Sigmoid colon (tissue), 7 donors: ENCODE measurements at places on chromosomes 3 and 15. TPM values are rescaled to one million over a fixed set of nuclear protein-coding genes. Genes with fewer than 3 reads are reported as not detected.
A peak's percentile ranks its signal among the peaks of the same experiment; 100 is the strongest.

FXR1 gene
- 142 TPM for total RNA-seq

DNA sequence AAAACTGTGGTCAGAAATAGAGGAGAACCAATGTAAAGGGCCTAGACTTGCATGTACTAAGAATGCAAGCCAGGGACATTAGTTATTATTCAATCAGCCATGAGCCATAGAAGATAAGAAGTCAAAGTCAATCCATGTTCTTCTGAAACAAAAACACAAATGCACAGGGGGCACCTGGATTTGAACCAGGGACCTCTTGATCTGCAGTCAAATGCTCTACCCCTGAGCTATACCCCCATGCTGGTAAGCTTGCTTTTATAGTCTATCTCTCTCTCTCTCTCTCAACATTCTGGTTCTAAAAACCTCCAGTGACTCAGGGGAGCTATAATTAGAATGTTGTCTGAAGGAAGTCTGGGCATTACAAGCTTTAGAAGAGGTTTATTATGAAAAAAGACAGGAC lies 85.6 kb upstream of the ACP3 start:
- no peak for DNase-seq

KCNMB3 gene
- 3.9 TPM for total RNA-seq

DNA sequence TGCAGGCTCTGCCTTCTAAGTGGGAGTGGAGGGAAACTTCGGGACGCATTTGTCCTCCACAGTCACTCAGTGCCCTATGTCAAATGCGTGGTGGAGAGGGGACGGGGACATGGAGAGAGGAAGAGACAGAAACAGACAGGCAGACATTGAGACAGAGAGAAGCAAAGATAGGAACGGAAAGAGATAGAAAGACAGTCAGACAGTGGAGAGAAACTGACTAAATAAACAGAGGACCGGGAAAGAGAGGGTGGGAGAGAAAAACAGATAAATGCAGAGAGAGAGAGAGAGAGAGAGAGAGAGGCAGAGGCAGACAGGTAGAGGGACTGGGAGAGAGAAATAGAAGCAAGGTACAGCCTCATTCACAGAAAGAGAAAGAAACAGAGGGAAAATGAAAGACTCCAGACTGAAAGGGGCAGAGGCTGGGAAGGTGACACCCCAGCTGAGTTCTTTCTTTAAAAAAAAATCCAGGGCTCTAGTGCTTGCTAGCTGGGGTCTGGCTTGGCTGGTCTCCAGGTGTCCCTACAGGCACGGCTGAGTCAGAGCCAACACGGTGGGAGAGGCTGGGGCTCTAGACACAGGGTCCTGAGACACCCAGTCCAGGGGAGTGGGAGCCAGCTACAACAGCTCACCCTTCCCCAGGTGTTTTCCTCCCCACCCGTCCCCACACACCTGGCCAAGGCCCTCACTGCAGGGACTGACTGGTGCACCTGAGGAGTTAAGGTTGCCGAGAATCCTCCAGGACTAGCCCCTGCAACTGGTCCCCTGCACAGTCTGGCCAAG lies 506.1 kb upstream of the PROK2 start:
- DNase-seq = no peak

- DNase-seq = no peak
These were observed 18.6 kb upstream of the ZBTB38 start for GRCh38 chr3:141349711-141350110.

- DNase-seq = no peak
These were observed 305 bp upstream of the KPNA1 start for GRCh38 chr3:122515020-122515468.

- no peak for DNase-seq
These were observed 148.4 kb downstream of the CNTN4 start for GRCh38 chr3:2246873-2247648.

- DNase-seq = no peak
These were observed 320.3 kb downstream of the THSD4 start for GRCh38 chr15:71435552-71435951.

SPTBN5 gene
- total RNA-seq = 1.7 TPM

ZNF621 gene
- 16.8 TPM for total RNA-seq

PKM gene
- 213 TPM for total RNA-seq

DNA sequence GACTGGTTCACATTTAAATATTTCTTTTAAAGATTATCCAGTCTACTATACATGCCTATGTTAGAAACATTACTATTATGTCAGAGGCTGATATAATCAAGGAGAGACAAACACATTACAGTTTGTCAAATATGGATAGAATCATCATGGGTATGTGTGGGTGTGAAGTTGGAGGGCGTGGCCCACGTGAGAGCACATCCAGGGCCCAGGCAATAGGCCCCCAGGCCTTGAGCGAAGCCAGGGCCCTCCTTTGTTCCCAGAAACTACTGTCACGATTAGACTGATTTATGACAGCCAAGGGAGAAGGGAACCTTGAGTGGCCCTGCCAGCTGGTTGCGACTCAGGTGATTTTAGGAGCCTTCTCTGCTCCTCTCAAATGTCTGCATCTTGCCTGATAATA lies 26.9 kb upstream of the LDHAL6B start:
- no peak for DNase-seq

DNA sequence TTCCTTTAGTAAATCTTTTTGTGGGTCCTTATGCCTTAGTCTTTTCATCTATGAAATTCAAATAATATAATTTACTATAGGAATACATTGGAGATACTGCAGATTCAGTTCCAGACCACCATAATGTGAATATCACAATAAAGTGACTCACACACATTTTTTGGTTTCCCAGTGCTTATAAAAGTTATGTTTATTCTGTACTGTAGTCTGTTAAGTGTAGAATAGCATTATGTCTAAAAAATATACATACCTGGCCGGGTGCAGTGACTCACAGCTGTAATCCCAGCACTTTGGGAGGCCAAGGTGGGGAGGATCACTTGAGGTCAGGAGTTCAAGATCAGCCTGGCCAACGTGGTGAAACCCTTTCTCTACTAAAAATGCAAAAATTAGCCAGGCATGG lies 53.9 kb upstream of the PAQR5 start:
- DNase-seq = no peak

PLA2G4D gene
- not detected for total RNA-seq

- DNase-seq = no peak
These were observed 62.2 kb downstream of the ATP10A start for GRCh38 chr15:25800761-25801515.

CFAP92 gene
- total RNA-seq = under 0.01 TPM

LRRK1 gene
- 27.4 TPM for total RNA-seq

DNA sequence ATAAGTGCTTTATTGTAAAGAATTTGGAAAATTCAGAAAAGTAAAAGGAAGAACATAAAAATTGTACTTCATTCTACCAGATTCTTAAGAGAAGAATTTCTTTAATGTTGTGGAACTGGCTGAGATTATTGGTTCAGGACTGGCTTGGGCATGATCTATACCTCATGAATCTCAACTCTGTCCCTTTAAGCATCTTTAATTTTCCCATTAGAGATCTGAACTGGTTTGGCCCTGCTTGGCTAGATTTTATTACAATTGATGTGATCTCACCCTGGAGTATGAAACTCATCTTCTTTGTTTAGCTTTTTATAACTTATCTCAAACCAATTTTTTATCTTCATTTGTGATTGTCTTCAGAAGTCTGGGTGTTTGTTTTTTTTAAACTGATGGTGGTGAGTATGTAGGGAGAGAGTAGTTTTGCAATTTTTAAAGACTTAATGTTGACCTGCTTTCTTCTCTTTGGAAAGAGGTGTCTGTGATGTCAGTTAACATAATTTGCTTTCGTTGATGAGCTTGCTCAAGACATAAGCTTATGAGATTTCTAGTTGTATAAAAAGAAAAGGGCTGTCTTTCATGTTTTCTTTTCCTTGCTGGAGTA lies 61.9 kb downstream of the ZNF609 start:
- no peak for DNase-seq

WDR93 gene
- not detected for total RNA-seq

DNA sequence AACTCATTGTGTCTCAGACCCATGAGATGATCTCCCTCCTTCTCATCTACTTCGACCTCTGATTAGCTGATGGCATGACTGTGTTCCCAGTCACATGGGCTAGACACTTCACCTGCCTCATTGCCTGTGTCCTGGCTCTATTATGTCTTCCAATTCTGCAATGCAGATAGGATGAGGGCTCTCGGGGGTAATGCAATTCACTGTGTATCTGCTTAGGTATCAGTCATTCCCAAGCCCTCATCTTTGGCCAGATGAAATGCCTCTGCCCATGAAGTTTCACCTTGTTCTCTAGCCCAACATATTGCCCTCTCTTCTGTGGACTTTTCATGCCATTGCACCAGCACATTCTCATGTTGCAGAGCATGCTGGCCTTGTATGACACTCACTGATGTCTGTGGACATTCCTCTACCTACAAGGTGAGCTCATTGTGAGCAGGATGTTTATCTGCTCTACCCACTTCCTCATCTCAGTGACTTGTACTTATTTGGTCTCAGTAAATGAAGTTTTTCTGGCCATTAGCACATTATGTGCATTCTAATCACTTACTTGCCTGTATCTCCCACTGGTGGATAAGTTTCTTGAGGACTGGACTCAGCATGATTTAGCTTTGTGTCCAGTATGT lies 32.3 kb downstream of the MOBP start:
- no peak for DNase-seq

DNA sequence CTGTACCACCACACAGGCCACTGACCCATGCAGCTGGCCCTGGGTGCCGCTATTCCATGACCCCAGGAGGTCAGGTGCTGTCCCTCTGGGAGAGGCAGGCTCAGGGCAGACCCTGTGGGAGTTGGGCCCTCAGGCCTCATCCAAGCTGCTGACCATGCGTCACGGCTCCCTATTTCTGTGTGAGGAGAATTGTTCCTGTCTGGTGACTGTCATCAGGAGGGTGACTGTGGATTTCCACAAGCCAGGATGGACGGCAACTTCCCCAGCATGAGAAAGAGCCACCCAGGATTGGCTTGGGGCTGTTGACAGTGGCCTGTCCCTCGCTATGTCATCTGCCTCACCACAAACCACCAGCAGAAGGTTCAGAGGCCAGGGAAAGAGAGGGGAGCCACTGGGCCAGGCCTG lies 41.4 kb downstream of the ZDHHC19 start:
- no peak for DNase-seq

DNA sequence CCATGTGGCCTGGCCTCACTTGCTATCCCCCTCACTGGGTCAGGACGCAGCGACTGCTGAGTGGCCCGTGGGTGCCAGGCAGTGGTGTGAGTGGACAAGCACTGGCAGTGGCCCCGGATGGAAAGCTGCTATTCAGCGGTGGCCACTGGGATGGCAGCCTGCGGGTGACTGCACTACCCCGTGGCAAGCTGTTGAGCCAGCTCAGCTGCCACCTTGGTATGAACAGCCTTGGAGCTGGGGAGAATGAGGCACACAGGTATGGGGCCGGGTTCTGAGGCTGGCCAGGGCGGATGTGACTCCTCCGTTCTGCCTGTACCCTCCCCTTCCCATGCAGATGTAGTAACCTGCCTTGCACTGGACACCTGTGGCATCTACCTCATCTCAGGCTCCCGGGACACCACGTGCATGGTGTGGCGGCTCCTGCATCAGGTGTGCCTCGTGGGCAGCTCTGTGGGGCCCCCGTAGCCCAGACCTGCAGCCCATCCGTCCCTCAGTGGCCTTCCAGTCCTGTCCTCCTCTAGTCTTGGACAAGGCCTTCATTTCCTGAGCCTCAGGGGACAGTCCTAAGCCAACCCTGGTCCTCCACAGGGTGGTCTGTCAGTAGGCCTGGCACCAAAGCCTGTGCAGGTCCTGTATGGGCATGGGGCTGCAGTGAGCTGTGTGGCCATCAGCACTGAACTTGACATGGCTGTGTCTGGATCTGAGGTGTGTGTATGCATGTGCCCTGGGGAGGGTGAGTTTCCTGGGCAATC lies 28.2 kb downstream of the NBEAL2 start:
- DNase-seq = peak; percentile 64

DNA sequence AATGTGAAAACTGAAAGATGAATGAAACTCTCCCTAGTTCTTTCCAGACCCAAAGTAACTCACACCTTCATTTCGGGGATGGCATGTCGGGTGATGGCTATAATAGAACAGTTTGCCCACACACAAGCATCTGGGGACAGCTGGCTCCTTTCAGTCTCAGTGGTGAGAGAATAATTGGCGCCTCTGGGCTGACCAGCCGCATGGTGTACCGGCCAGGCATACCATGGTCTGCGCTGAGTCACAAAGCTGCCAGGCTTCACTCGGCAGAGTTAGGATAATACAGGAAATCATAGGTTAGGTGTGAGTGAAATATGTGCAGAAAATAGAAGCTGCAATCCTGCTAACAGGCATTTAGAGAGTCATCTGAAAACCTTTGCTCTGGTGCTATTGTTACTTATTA lies 80.4 kb upstream of the IGF1R start:
- DNase-seq = no peak

INKA1 gene
- 3.9 TPM for total RNA-seq

ARGFX gene
- not detected for total RNA-seq

CADM2 gene
- total RNA-seq = 16.5 TPM

- no peak for DNase-seq
These were observed 3.0 kb downstream of the DLL4 start for GRCh38 chr15:40932156-40932555.

- DNase-seq = peak; percentile 79
These were observed 17.5 kb downstream of the GRAMD2A start for GRCh38 chr15:72179950-72180581.

DNA sequence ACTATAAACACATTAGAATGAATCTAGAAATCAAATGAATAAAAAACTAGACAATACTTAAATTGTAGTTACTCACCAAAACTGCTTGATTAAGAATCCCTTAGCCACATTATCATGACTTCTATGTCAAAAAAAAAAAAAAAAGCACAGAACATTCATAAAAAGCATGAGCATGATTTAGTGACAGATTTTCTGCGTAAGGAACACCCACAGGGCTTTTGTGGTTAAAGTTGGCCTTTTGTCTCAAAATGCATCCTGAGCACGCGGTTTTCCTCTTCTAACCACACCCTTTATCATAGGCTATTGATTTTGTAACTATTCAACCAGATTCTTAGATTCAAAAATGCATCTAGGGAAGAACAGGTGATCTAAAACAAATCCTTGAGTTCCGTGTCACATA lies 334.0 kb upstream of the NR2F2 start:
- DNase-seq = no peak

ETV5 gene
- total RNA-seq = 7.5 TPM

RBPMS2 gene
- 58.2 TPM for total RNA-seq
